Activated naive CD4-positive, alpha-beta T cell treated with anti-CD3 and anti-CD28 coated beads, Interleukin-2, amount 50 U/mL, for 72 hours (primary cell): ENCODE measurements at places on chromosomes 1 and 21.

DNA sequence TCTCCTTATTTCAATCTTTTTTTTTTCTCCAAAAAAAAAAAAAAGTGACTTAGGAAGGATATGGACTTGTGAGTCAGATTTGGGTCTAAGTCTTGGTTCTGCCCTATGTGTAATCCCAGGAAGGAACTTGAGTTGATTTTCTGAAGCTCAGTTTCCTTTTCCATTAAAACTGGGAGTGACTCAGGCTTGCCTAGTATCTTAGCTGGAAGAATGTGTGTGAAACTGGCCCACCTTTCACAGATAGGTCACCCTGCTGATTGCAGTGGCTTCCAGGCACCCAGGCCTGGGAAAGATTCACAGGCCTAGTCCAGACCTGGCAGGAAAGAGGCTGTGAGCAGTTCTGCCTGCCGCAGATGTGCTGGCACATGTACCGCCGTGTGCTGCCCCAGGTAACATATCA lies 218.3 kb upstream of the HOOK1 start:
- DNase-seq, result no peak

DNA sequence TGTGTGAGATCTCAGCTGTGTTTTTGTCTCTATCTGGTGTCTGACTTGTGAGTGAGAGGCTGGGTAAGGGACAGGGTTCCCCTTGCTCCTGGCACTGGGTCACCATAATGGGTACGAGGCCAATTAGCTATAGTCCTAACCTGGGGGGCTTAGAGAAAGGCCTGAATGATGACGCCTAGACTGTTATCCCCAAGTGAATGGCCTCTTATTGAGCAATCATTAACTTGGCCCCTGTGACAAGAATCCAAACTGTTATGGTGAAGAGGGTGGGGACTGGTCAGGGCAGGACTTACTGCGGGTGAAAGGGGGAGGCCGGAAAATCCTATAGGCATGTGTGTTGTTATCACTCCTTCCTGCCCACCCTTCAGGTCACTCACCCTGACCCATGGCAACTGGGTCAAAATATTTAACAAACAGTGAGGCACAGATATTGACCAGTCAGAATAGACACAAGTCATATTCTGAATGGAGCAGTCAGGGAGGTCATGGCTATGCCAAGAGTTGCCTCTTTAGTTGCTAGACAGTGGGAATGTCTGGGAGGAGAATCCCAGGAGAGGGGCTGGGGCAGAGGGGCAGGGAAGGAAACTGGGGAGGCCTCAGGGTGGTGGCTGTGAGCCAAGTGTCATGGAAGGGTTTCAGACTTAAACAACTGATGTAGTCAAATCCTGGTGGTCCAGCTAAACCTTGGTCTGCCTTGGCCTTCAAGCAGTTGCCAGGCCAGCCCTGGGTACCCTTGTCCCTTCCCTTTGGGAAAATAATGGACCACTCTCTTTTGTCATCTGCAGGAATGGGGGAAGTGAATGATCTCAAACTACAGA lies 3.2 kb downstream of the NR0B2 start:
- no peak for DNase-seq

DNA sequence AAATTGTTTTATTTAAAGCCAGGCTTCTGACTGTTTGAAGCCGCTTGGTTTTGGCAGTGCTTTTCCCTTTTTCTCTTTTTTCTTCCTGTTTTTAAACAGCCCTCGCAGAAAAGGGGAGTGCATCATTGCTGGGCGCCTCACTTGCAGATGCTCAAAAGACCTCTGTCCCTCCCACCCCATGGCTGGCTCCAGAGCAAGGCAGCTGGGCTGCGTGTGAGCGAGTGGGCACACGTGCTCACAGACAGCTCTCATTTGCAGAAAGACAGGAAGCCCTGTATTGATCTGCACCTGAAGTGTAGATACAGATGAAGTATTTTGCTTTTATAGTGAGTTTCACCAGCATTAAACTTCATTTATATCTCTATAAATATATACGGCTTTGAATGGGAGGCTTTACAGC lies 8.8 kb downstream of the TNR start:
- no peak for DNase-seq

- peak; percentile 29 for DNase-seq
Measured at GRCh38 chr1:28246427-28246832, 10.5 kb downstream of the ATP5IF1 start.

DNA sequence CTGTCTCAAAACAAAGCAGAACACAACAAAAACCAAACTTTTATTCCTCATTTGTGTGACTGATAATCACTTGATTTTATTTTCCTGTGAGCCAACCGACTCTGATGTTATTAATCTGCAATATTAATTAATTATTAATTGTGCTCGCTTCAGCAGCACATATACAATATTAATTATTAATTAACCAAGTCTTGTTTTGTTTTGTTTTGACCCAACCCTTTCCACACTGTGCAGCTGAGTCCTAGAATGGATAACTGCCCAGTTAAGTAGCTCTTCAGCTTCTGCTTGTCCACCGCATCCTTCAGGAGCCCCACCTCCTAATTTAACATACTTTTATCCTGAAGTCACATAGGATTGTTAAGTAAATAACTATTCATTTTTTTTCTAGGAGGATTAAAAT lies 47.4 kb upstream of the EXO1 start:
- no peak for DNase-seq

- no peak for DNase-seq
Measured at GRCh38 chr1:209875515-209875914, 47.7 kb downstream of the UTP25 start.

DNA sequence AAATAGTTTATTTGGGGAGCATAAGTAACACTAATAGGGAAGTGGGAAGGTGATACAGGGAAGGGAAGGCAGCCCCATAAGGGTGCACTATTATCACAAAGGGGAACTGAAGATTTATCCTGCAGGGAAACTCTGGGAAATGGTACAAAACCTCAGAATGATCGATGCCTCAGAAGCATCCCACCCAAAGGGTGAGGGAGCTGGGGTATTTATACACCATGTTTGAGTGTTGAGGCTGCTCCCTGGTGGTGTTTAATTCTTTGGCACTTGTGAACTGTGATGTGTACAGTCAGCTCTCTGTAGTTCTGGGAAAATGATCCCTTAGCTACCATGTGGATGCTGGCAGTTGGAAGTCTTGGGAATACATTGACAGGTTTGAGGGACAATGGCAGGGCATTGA lies 5.1 kb upstream of the TRIM62 start:
- no peak for DNase-seq

DNA sequence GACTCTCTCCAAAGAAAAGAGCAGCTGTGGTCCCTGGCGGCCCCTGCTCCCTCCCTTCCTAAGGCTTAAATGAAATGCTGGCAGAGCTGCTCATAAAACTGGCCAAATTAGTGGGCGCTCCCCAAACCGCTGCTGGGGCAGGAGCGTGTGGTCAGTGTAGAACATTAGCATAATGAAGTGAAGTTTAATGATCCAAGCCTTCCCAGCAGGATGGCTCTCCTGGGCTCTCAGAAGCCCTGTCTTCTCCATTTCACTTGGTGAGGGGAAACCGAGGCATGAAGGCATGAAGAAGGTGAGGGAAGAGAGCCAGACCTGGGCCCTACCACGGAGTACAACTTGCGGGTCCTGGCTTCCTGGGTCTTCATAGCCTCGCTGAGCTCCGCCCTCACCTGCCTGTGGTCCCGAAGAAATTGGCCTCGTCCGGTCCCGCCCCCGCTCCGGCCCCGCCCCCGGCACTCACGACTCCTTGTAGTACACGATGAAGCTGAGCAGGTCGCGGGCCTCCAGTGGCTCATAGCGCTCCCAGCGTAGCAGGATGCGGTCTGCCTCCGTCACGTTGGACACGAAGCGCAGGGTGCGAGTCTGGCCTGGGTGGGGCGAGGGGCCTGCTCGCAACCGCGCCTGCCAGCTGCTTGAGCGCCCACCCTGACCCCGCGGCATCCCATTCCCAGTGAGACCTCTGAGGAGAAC lies 10.3 kb downstream of the INSRR start:
- DNase-seq, result peak; percentile 65

DNA sequence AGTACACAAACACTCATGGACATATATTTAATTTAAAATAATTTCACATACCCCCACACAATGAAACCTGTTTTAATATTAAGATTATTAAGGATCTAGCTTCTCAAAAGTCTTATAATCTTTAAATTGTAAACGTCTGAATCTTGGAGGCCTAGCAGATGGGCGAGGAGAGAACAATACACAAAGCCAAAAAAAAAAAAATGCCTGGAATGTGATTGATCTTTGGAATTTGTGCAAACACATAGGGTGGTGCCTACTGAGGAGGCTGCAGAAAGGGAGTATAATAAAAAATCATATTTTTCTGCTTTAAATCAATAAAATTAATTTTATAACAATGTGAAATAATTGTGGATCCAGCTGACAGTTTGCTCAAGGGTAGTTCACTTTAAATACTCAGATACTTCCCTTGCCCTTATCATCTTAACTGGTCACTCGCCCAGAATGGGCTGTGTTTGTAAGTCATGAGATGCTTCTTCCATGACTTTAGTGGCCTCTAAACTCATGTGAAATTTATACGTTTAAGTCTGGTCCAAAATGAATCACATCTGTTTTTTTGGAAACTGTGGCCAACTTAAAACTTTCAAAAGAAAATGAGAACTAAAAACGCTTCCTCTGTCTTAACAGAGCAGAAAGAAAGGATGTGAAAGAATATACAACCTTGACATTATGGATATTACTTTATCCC lies 802.8 kb upstream of the CXADR start:
- DNase-seq, result no peak

DNA sequence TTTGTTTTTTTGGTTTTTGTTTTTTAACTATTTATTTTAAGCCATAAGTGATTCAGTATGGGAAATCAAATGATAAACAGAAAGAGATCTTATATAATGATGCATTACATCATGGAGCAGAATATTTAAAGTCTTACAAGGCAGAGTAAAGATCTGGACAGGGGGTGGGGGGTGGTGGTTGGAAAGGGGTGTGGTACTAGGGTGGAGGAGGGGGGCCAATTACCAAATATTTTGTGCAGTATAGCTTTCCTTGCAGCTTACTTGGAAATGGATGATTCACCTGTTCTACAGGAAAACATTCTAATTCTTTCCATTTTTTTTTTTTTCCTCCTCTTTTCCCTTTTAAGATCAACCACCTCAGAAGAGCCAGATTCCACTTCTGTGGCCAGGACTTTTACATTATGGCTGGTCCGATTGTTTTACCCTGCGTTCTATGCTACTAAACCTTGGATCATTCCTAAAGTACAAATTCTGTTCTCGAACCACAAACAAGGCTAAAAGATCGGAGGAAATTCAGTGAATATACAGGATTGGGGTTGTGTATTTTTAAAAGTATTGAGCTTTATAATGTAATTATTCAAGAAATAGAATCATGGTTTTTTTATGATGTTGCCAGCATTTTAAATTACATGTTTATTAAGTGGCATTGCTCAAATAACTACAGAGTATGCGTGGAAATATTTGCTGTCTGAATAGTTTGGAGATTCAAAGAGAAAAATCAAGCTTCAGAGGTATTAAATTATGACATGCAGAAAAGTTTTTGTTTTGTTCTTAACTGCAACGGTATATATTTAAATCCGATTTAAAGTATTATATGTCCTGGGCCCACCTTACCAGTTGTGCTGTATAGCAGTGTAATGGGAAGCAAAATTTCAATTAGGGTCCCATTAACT lies 859.5 kb downstream of the USP25 start:
- DNase-seq, result no peak

DNA sequence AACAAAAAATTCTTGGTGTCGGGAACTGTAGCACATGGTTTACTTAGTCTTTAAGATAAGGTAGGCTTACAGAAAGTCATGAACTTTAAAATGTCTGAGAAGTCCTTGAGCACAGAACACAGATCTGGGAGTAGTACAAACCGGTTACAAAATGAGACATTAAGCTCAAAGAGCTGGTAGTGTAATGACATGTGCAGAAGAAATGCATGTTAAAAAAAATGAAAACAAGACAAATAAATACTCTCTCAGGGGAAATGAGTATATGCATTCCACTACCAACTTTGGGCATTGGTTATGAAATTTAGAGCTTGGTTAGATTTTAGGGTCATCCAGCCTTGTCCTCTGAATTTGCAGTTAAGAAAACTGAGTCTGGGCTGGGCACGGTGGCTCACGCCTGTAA lies 91.5 kb upstream of the F3 start:
- no peak for DNase-seq

DNA sequence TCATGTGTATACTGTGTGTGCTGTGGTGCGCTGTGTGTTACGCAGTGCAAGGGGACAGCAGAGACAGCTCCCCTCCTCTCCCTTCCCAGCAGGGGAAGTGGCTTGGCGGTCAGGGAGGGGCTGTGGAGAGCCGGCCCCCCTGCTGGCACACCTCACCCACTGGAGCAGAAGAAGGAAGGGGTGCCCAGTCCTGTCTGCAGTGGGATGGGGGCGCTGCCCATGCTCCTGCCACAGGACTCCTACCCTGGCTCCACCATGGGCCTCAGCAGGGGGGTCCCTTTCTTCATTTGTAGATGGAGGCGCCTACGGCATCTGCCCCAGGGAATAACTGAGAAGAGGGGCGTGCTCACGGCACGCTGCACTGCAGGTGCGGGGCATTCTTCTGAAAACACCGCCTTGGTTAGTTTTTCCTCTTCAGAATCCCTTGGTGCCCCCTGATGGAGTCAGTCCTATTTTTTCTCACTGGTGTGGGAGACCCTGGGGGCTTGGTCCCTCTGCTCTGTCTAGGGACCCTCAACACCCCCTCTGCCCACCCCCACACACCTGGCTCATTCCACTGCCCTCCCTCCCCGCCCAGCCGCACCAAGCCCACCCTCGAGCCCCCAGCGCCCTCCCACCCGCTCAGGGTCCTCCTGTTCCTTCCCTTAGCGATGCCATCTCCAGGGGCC lies 13.8 kb upstream of the LDLRAP1 start:
- no peak for DNase-seq

DNA sequence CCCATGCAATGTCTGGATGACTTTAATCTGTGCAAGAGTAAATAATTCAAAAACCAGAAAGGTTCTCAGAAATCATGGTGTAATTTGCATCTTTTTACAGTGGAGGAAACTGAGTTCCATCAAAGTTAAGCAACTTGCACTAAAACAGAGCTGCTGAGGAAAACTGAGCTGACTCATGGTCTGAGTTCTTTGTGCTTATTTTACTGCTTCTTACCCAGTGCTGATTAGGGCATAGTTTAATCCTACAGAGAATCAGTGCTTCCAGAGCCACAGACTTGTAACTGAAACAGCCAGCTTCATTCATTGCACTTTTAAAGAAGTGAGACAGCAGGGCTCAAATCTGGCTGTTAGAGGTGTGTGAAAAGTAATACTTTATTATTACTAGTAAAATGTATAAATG lies 10.9 kb upstream of the RWDD3 start:
- no peak for DNase-seq

GRCh38 chr1:73784026-73784425 lies 413.9 kb downstream of the LRRIQ3 start:
- no peak for DNase-seq

GRCh38 chr1:116853680-116854402 lies 55.9 kb upstream of the PTGFRN start:
- no peak for DNase-seq

- DNase-seq, result no peak
Measured at GRCh38 chr21:42404539-42404938, 837 bp downstream of the UBASH3A start.

- DNase-seq, result no peak
Measured at GRCh38 chr1:151993084-151993733, 450 bp downstream of the S100A10 start.

GRCh38 chr1:233006541-233006973 lies 56.1 kb downstream of the NTPCR start:
- no peak for DNase-seq

GRCh38 chr1:154578058-154578418 lies 10.5 kb downstream of the CHRNB2 start:
- DNase-seq, result no peak

- no peak for DNase-seq
Measured at GRCh38 chr1:218488531-218488930, 143.4 kb downstream of the TGFB2 start.
